ENCODE measurements at places on chromosomes 1 and 21.

DNA sequence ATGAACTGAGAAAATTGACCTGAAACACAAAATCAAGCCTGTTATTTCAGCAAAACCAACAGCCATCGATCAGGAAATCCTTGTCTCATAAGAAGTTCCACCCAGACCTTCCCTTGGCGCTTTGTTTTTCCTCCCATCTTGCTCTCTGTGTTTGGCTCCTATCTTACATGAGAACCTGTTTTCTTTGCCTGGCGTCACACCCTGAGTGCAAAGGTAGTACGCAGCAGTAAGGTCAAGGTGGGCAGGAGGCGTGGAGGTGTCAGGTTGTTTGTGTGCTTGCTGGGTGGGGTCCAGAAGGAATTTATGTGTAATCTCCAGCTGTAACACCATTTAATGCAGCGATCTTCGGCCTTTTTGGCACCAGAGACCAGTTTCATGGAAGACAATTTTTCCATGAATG lies 50.5 kb downstream of the C1orf21 start:
- DNase-seq = no peak

DNA sequence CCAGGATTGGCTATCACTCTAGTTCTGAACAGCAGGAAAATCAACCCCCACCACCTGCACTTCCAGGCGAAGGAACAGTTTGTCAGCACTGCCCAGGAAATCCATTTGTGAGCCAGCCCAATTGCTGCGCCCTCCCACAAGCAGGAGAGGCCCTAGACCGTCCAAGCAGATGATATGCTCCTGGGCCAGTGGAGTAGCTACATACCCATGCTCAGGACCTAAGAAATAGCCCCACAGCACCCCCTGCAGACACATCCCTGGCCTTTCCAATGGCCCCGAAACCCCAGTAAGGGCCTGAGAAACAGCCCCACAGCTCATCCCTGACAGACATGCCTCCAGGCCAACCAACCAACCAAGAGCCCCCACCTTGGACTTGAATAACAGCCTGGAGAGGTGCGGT lies 111.5 kb upstream of the ZC3H11B start:
- DNase-seq = no peak

GRCh38 chr1:30149226-30149625 lies 574.2 kb downstream of the MATN1 start:
- no peak for DNase-seq

DNA sequence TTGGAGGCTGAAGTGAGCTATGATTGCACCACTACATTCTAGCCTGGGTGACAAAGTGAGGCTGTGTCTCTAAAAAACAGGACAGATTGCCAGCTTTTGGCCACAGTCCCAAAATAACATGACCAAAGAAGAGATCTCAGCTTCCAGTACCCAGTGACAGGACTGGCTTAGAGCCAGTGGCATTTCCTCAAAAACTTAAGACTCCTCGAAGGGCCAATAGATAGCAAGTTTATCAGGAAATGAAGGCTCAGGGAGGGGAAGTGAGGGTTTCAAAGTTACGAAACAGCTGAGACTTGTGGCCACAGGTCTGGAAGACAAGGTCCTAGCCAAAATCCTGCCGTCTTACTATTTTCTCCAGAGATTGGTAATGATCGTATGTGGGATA lies 6.3 kb upstream of the TMEM39B start:
- DNase-seq = no peak

DNA sequence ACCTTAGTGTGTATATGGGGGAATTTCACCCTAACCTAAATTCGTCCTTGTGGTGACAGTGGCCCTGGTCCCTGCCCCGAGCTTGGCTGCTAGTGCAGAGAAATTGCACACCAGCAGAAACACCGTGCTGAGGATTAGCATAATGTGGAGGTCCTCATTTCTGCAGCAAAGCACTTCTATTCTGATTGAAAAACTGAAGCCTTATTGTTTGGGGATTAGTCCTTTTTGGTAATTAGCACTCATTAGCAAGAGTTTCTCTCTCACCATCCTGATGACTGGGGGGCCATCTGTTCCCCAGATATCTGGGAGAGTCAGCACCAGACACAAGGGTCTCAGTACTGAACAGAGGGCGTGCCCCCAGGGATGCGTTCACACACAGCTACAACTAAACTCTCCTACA lies 55.2 kb downstream of the AJAP1 start:
- no peak for DNase-seq

- no peak for DNase-seq
Observed at GRCh38 chr1:116001739-116002487, 25.6 kb downstream of the SLC22A15 start.

DNA sequence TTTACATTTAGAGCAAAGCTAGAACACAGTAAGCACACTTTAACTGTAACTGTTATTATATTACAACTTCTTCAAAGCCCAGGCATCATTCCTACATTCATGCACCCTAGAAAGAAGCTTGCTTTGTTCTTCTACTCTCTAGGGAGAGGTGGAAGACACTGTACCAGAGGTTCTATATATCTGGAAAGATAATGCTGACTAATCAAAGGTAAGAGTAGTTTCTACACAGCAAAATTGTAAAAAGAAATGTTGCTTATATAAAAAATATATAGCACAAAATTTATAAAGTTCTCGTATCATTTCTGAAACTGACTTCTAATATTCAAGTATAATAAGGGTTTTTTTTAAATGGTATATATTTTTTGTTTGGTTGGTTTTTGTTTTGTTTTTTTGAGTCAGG lies 44.0 kb downstream of the EYA3 start:
- no peak for DNase-seq

DNA sequence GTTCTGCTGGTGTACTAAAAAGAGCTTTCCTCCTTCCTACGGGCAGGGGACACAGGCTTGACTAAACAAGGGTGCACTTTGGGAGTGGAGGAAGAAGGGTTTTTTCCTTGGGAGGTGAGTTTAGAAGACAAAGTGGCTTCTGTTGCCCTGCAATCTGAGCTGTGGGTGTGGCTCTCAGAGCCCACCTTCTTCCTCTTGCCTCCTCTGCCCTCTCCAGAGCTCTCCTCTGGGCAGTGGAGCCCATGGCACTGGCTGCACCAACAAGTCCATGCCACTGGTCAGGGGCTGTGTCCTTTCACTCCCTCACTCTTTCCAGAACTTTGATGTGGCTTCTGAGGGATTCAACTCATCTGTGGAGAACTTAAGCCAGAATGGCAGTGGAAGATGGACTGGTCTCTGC lies 25.6 kb upstream of the PSMB2 start:
- DNase-seq = no peak

- no peak for DNase-seq
Observed at GRCh38 chr1:220787069-220787619, 431 bp downstream of the MTARC1 start.

DNA sequence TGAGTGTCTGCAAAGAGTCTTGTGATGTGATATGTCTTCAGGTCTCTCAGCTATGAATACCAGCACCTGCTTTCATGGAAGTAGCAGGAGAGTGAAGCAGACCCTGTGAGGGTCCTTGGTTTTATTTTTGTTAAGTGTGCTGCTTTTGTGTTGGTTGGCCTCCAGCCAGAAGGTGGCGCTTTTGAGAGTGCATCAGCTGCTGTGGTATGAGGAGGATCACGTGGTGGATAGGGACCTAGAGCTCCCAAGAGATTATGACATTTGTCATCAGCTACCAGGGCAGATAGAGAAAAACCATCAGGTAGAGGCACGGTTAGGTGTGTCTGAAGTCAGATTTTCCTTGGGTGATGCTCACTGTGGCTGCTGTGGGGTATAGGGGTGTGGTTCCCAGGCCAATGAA lies 1232.1 kb downstream of the MRPL39 start:
- no peak for DNase-seq

DNA sequence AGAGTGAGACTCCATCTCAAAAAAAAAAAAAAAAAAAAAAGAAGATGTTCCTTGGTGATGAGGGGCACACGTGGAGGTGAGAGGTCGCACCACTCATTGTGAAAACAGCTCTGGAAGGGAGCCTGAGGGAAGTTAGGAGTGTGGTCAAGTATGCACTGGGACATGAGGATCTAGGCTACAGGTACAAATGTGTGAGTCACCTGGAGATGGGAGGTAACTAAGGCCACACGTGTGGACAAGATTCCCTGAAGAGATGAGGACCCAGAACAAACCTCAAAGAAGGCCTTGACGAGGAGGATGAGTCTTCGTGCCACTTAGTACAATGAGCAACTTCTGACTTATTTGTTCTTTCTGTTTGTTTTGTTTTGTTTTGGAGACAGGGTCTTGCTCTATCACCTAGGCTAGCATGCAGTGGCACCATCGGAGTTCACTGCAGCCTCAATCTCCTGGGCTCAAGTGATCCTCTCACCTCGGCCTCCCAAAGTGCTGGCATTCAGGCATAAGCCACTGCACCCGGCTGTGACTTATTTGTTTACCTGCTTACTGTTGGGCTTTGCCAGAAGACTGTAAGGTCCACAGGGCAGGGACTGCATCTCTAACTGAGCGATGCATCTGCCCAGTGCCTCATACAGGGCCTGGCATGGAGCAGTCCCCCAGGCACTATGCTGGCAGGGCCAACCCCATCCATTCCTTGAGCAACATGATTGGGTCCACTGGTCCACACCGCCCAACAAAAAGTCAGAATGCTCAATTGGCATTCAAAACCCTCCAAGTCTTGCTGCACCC lies 6.4 kb downstream of the ASAP3 start:
- no peak for DNase-seq

DNA sequence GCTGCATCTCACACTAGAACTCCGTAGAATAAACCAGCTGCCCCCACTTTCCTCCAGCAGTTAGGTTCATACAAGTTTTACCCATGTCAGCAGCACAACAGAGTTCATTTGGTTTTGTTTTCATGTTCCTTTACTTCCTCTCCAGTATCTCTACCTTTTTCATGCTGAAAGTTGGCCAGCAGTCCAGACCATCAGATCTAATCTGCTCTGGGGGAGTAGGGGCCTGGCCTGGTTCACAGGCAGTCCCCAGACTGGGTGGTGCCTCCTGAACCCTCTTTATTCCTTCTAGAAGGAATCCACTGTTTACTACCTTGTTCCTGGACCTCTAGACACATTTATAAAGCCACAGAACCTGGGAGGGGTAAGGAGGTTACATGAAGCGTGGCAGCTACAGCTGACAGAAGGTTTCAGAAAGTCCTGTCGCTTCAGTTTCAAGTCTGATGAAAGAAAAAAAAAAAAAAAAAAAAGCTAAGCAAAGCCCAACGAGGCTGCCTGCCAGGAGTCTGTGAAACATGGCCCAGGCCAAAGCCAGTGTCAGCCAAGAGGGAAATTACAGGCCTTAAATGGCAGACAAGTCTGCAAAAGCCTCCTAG lies 184.6 kb upstream of the JUN start:
- peak; percentile 29 for DNase-seq

DNA sequence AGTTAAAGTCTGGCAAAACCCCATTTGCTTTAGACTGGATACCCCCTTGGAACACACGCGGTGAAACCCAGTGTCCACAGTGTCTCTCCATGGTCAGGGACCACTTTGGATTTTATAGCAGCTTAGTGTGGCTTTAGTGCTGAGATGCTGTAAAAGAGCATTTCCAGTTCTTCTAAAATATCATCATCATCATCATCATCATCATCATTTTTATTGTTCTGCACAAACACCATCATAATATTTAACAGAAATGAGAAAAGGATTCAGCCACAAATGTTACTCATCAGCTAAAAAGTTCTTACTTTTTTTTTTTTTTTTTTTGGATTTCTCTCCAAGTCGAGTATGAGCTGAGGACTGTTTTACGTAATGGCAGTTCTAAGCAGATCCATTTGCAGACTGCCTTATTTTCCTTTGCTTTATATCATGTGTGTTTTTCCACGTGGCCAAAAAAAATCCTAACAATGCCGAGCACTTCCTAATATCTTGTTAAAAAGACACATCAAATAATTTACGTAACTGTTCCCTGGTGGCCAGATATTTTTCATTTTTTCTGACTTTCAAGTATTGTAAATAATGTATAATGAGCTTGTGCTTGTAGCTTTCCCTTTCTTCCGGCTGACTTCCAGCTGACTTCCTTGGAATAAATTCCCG lies 62.8 kb downstream of the EVA1C start:
- DNase-seq = no peak

DNA sequence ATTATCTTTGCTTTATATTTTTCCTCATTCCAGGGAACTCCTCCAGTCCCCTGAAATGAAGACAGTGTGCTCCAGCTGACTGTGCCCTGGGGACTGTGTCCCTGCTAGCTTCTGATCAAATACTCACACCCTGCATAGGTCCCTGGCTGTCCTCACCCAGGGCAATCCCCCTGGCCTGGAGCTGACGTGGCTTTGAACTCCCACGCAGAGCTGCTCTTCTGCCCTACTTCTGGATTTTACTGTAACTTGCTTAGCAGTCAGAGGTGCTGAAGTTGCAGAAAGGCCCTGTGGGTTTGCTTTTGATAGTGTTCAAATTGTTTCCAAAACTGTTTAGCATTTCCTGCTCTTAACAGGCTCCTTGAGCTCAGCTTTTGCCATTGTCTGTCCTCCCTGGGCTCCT lies 186.5 kb downstream of the FASLG start:
- DNase-seq = peak; percentile 82

DNA sequence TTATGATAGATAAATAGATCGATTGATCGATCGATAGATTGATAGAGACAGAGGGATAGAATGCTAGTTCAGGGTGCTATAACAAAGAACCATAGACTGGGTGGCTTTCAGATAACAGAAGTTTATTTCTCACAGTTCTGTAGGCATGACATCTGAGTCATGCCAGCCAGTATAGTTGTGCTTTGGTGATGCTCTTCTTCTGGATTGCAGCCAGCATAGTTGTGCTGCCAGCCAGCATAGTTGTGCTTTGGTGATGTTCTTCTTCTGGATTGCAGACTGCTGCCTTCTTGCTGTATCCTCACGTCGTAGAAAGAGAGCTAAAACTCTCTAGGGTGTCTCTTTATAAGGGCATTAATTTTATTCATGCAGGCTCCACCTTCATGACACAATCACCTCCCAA lies 860.8 kb downstream of the BRINP3 start:
- no peak for DNase-seq

DNA sequence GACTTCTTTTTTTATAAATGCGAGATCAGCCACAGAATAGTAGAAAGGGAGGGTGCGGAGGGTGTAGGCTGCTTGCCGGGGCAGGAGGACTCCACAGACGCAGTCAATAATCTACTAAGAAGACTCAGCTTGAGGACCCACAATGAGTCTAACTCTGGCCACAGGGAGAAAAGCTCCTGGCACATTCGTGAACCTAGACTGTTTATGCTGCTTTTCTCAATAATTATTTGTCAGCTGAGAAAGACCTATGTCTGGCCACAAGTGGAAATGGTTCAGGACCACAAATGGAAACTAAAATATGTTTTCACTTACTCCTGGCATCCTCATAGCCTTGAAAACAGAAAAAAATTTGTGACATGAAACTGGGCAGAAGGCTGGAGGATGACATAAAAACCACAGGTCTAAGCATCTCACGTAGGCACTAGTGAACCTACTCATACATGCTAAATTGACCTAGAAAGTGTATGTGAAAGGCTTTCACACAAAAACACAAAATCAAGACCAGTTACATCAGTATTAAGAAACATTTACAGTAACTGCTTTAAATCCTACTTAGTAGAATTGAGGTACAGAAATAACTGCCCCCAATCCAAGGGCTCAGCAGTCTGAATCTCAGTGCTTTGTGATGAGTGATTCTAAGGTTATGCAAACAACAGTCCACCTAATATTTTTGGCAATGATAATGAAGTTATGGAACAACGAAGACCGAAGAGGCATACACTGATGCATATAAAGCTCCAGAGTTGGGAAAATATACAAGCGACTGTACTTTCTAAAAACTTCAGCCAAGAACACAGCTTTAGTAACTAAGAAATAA lies 159.5 kb downstream of the SLC45A1 start:
- peak; percentile 60 for DNase-seq

GRCh38 chr1:31877544-31877943 lies 60.6 kb downstream of the PTP4A2 start:
- no peak for DNase-seq
